ENCODE measurements at places on chromosomes 12 and 14. TPM values are rescaled to one million over a fixed set of nuclear protein-coding genes. Genes with fewer than 3 reads are reported as not detected.

The PITPNM2 gene
- 20.2 TPM for total RNA-seq

The SIRT4 gene
- 1.6 TPM for total RNA-seq

The C12orf56 gene
- total RNA-seq = not detected

The COL2A1 gene
- total RNA-seq = not detected

The HNRNPC gene
- total RNA-seq = 1,101 TPM
